ENCODE measurements at places on chromosomes 5 and 9.

DNA sequence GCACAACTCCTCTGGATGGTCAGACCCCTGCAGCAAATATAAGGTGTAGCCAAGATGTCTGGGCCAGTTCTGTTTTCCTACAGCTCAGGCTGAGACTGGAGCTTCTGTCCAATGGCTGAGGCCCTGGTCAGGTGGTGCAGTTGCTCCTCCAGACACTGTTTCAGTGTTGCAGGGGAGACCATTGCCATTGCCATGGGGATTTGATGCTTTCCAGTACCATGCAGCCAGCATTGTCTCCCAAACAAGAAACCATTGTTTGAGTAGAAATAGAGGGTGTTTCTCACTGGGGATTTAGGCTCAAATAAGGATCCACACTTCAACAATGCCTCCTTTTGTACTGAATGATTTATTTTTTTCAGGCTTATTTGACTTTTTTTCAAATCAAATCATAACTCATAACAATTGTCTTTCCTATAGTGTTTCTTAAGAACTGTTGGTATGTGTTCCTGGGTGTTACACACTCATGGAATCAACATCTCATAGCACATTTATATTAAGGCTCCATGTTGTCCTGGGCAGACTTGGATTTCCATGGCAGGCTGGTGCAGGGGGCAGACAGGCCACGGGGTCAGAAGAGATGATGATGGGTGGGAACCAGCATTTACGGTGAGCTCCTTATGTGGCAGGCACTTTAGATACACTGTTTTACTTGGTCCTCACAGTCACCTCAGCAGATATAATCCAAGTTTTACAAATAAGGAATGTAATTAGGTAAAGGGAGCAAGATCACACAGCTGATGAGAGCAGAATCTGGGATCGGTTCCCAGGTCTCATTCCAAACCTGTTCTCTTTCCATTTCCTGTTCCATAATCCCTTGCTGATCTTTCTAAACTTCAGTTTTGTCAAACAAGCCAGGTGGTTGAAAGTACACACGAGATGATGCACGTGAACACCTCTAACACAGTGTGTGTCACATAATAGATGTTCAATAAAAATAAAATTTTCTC is 95.9 kb upstream of the GNAQ start:
- DNase-seq, result no peak

DNA sequence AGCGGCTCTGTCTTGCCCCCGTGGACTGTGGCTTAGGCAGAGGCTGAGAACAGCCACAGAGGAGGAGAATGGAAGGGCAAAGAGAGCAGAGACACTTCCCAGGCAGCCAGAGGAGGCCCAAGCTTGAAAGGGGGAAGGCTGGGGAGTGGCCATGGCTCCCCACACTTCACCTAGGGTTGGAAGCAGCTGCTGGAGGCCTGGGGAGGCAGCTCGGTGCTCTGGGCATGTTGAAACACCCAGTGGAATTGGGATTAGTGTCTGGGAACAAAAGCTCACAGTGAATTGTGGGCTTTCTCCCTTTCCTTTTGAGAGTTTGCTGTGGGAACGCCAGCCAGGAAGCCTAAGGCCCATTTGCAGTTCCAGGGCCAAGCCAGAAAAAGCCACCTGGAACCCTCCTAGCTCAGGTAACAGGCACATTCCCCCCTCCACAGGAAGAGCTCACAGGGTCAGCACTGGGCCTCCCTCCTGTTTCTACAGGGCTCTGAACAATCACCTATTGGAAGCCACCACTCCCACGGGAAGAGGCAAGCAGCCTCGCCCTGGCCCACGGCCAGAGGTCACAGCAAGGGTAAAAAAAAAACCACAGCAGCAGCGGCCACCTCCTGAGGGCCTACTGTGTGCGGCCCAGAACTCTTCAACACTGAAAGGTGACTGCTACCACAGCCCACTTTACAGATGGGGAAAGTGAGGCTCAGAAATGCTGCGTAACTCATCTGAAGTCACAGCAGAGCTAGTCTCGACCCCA is 20.2 kb downstream of the EEIG1 start:
- no peak for DNase-seq

GRCh38 chr9:27538647-27539046 is 9.0 kb upstream of the MOB3B start:
- DNase-seq, result no peak

DNA sequence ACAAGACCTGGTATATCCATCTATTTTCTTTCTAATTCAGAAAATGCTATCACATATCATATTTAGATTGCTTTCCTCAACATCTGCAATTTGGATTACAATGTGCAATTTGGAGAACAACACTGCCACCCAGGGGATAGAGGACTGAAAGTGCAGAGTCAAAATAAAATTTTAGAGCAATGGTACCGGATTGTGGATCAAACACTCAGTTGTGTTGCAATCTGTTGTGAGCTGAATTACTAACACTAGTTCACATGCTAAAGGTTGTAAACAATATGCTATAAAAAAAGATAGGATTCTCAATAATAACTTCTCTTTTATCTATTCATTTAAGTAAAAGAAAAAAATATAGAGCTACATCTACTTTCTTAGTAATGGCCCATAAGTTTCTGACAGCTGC is 11.9 kb upstream of the SRFBP1 start:
- no peak for DNase-seq

- DNase-seq, result no peak
Observed at GRCh38 chr5:83126501-83126900, 49.2 kb downstream of the XRCC4 start.

GRCh38 chr9:88835038-88835466 is 156.2 kb upstream of the S1PR3 start:
- DNase-seq, result no peak

- DNase-seq, result no peak
Observed at GRCh38 chr5:59358005-59358861, 535.3 kb downstream of the PDE4D start.

- no peak for DNase-seq
Observed at GRCh38 chr5:161096581-161096980, 244.6 kb upstream of the ATP10B start.

GRCh38 chr9:116572095-116572748 is 114.9 kb upstream of the TRIM32 start:
- DNase-seq, result no peak

DNA sequence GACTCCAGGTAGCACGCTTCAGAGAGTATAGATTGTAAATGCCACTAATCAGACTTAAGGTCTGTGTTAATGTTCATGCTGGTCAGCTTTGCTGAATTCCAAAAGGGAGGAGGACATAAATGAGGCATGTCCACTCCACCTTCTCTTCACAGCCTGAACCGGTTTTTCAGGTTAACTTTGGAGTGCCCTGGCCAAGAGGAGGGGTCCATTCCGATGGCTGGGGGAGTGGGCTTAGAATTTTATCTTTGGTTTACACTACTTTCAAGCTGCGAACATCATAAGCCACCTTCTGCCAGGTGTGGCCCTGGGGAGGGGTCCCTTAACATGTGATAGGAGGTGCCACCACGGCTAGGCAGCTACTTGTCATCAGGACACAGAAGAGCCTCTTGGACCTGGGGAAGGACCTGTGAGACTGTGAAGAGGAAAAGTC is 24.2 kb downstream of the ABO start:
- no peak for DNase-seq

- no peak for DNase-seq
Observed at GRCh38 chr5:110753600-110753999, 14.8 kb downstream of the SLC25A46 start.

- DNase-seq, result no peak
Observed at GRCh38 chr5:68534131-68534940, 318.8 kb downstream of the PIK3R1 start.

DNA sequence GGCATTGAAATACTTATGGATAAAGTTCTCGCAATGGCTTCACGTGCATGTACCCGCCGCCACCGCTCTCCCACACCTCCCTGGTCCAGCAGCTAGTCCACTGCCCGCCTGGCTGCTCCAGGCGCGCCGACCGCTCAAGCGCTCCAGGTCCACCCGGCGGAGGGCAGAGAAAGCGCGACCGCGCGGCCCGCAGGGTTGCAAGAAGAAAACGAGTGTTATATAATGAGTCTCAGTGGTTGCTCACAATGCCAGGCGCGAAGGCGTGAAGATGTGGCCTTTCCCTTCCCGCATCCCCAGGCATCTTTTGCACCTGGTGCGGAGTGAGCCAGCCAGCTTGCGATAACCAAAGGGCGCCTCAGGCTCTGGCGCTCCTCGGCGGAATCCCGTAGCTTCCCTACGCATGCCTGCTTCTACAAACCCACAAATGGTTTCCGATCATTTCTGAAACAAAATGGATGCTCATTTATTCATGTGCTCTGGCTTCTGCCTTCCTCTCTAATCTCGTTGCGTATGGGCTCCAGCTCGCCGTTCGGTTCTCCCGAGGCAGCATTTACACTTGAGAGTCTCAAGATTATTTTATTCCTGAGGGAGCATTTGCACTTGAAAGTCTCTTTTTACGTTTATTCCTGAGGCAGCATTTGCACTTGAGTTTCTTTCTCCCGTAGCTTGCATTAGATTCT is 25.7 kb downstream of the CDKN2A start:
- DNase-seq, result no peak

DNA sequence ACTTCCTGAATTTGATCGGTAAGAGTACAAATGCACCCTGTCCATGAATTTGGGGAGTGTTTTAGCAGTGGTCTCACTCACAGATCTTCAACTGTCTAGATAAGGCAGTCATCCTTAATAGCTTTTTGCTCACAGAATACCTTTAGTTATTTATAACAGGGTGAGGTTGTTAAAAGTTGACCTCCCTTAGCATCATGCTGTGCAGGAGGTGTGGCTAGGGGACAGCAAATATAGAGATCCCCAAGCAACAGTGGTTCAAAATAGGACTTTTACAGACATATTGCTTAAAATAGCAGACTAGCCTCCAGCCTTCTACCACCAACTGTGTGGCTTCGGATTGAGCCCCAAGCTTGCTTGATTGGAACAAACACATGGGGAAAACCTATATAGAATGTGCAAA is 724.4 kb downstream of the TLE1 start:
- no peak for DNase-seq

DNA sequence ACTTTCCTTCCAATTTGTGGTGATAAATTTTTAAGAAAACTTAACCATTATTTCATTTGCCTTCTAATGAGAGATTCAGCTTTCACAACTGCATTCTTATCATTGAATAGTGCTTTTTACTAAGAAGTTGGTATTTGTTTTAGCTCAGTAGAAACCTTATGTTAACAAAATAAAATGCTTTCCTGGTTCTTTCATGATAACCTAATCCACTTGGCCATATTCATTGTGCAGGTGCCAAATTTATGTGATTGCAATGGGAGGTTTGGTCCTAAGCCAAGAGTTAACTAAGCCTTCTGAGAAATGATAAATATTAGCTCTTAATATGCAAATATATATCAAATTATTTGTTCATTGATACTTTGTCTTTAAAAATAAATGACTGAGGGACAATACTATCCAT is 141.1 kb upstream of the TLE4 start:
- DNase-seq, result no peak

GRCh38 chr5:92775711-92776615 is 805.1 kb downstream of the NR2F1-AS1 start:
- DNase-seq, result no peak

- DNase-seq, result no peak
Observed at GRCh38 chr9:90547896-90548295, 94.7 kb downstream of the DIRAS2 start.

- DNase-seq, result no peak
Observed at GRCh38 chr9:135326141-135326540, 153.4 kb upstream of the PPP1R26 start.

- no peak for DNase-seq
Observed at GRCh38 chr9:130459941-130460669, 15.3 kb downstream of the ASS1 start.

DNA sequence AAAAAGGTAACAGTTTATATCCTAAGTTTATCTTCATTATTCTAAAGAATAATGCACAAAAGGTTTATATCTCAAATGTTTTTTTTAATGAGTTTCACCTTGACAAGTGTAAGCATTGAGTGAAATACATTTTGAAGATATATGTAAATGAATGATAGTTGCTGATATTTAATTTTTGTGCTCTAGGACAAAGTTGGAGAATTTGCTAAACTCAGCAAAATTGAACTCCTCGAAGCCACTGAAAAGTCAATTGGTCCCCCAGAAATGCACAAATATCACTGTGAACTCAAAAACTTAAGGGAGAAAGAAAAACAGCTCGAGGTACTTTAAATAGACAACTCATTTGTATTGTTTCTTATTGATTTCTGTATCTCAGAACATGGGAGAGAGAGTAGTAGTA is 19.5 kb downstream of the SMC5 start:
- no peak for DNase-seq

DNA sequence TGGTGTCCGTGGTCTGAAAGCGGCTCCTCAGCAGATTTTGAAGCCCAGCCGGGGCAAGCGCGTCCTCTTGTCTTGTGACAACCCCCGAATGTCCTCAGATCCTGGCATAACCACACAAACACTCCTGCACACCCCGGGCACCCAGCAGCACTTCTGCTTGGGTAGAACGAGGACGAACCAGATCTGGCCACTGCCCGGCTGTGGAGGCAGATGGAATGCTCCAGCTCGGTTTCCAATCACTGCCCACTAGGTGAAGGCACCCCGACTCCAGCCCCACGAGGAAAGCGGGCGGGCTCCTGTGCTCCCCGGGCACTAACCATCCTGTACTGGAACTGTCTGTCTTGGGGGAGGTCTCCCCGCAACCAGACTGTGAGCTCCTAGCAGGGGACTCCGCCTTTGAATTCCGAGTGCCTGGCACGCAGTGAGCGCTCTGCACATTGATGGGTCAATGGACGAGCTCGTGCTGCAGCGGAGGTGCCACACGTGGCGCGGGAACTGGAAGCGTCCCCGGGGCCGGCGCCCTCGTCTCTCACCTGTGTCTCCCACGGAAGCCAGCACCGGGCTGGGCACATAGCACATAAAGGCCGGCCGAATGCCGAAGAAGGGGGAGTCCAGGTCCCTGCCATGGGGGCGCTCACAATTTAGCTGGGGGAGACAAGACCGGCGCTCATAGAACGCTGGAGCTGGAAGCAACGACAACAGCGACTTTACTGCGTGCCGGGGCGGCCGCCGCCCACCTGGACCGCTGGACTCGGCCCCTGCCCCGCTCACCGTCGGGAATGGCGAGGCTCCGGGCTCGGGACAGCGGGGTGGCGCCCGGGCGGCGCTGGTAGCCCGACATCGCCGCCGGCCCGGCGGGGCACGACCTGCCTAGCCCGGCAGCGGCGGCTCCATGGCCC is 608 bp downstream of the ENTR1 start:
- DNase-seq, result no peak

GRCh38 chr5:176596689-176597416 is 13.1 kb downstream of the GPRIN1 start:
- peak; percentile 36 for DNase-seq

DNA sequence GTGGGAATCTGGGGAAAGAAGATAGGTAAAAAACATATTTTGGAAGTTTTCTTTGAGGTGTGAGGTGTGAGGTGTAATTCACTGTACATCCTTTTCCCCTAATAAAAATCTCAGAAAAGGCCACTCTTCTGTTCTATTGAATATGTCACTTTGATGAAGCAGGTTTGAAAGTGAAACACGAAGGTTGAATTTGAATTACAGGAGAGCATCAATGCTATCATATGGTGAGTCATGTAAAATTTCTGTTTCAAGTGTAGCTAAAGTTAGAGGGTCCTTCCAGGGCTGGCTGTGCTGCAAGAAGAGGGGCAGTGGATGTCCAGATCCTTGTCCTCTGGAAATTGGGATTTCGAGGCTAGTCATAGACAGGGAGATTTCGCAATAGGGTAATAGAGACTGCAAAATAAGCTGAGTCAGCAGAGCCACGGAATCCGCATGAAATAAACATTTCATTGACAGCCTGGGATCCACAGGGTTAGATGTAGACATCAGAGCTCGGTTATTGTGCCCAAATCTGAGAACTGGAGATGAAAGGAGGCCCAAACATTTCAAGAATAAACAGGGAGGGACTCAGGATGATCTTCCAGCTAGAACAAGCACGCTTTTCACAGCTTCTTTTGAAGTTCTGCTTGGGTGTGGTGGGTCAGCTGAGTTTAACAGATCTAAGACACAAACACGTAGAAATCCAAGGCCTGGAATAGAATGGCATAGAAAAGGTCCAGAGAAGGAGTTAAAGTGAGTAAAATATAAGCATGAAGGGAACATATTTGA is 194.4 kb upstream of the CDKN2B start:
- no peak for DNase-seq

Measured in stimulated activated CD4-positive, alpha-beta T cell treated with anti-CD3 and anti-CD28 coated beads, Interleukin-1b, Interleukin-23, amount 100 ng/mL, for 1 hour (primary cell).